ENCODE measurements at places on chromosomes 11 and 22.

GRCh38 chr11:64262271-64263002, 11.1 kb downstream of the PLCB3 start:
- no peak for DNase-seq

- DNase-seq: no peak
Measured at GRCh38 chr11:105181521-105181920, 42.0 kb upstream of the CARD18 start.

DNA sequence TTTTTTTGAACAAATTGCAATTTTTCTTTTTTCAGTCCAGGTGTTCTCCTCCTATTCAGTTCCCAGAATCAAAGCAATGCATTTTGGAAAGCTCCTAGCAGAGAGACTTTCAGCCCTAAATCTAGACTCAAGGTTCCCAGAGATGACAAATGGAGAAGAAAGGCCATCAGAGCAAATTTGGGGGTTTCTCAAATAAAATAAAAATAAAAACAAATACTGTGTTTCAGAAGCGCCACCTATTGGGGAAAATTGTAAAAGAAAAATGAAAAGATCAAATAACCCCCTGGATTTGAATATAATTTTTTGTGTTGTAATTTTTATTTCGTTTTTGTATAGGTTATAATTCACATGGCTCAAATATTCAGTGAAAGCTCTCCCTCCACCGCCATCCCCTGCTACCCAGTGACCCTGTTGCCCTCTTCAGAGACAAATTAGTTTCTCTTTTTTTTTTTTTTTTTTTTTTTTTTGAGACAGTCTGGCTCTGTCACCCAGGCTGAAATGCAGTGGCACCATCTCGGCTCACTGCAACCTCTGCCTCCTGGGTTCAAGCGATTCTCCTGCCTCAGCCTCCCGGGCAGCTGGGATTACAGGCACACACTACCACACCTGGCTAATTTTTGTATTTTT, 6.2 kb upstream of the UBE4A start:
- DNase-seq: no peak

GRCh38 chr11:96486890-96487611, 97.2 kb downstream of the JRKL start:
- no peak for DNase-seq

- no peak for DNase-seq
Measured at GRCh38 chr11:35346472-35347156, 72.7 kb downstream of the SLC1A2 start.

GRCh38 chr11:122663764-122664163, 8.2 kb downstream of the UBASH3B start:
- no peak for DNase-seq

- DNase-seq: no peak
Measured at GRCh38 chr22:31269892-31270579, 22.3 kb downstream of the PIK3IP1 start.

DNA sequence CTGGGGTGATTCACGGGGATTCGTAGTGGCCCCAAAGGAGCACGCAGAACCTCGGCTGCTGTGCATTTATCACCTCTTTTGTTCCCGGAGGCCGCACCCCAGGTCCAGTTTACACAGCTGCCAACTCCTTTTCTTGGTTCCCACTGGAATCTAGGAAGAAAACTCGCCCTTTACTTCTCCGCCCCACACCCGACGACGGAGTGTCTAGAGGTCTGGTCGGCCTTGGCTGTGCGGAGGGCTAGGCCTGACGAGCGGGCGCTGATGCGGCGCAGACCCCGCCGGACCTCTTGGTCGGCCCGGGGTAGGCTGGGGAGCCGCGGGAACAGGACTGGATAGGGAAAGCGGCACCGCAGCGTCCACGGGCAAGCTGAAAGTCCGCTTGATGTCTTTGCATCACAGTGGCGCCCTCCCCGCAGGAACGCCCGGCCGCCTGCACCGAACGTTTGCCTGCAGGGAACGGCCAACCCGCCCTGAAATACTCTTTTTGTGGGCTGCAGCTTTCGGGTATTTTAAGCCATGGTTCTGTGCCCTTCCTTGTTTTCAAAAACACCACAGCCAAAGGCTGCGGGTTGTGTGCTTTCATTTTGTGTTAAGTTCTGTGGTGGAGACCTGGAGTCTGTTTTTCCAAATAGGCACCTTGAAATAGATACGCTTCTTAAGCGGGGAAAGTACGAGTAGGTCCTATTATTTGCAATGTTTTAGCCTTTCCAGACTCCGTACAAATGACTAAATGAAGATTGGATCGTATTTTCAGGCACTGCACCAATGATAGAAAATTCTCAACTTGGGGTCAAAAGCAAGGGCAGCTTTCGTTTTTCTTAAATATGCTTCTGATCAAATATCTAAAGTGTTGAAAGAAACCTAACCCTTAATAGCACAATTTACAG, 829 bp upstream of the ZBED5 start:
- no peak for DNase-seq

GRCh38 chr11:76673176-76674142, 2.9 kb upstream of the LRRC32 start:
- DNase-seq: no peak

GRCh38 chr11:121485216-121485615, 32.4 kb upstream of the SORL1-AS1 start:
- no peak for DNase-seq

DNA sequence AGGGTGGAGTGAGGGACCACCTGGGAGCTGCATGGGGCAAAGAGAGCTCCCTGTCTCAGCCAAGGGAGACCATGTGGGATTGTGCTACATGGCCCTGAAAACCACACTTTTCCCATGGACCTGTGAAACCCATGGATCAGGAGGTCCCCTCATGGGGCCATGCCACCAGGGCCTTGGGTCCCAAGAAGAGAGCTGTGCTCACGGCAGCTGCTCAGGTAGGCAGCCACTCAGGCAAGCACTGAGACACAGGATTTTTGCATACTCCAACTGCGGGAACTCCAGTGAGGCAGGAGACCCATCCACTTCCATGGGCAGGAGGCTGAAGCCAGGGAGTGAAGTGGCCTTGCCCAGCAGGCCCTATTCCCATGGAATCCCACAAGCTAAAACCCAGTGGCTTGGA, 190.0 kb downstream of the KCNA4 start:
- no peak for DNase-seq

DNA sequence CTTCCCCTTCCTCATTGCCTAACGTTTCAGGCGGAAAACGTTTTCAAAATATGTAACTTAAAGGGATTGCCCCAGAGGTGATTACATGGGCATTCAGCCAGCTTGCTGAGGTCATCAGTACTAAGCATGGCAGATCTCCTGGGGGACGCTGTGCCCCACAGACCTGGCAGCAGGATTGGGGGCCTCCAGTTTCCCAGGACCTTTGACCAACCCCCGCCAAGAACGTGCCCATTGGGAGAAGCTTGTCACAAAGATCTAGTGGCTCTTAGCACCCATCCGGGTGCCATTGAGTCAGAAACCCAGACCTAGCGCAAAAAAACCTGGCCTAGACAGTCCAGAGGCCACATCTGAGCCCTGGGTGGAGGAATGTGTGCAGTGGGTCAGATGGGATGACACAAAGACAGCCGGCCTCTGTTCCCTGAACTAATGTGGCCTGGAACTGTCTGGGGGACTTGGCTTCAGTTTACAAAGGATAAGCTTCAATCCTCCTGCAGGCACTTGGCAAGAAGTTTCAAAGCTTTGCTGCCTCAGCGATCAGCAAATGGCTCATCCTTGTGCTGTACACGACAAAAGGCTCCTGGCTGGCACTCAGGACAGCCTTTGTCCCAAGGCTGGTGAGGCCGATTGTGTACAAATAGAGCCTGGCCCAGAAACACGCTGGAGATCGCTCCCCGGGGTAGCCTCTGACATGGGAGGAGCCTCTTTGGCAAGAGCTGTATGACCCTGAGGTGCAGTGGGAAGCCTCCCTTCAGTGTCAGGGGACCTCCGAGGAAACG, 9.5 kb downstream of the C1QTNF6 start:
- no peak for DNase-seq

GRCh38 chr11:94675813-94676212, 92.3 kb upstream of the AMOTL1 start:
- no peak for DNase-seq

- no peak for DNase-seq
Measured at GRCh38 chr11:106426696-106427095, 349.2 kb downstream of the AASDHPPT start.

GRCh38 chr11:119752345-119752871, 23.4 kb upstream of the NECTIN1 start:
- no peak for DNase-seq

DNA sequence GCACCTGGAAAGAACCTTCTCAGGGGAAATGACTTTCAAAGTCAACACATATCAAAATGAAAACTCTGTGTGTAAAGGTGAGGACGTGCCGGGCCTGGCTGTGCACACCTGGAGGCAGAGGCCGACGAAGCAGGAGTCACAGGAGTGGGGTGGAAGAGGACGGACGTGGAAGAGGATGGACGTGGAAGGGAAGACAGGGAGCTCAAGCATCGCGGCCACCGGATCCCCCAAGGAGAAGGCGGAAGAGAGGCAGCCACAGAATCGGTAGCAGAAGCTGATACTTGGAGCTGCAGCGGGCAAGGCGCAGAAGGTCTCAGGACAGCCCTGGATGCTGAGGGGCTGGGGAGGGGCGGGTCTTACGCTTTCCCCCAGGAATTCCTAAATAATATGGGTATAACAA, 519.8 kb downstream of the BRD1 start:
- DNase-seq: no peak

DNA sequence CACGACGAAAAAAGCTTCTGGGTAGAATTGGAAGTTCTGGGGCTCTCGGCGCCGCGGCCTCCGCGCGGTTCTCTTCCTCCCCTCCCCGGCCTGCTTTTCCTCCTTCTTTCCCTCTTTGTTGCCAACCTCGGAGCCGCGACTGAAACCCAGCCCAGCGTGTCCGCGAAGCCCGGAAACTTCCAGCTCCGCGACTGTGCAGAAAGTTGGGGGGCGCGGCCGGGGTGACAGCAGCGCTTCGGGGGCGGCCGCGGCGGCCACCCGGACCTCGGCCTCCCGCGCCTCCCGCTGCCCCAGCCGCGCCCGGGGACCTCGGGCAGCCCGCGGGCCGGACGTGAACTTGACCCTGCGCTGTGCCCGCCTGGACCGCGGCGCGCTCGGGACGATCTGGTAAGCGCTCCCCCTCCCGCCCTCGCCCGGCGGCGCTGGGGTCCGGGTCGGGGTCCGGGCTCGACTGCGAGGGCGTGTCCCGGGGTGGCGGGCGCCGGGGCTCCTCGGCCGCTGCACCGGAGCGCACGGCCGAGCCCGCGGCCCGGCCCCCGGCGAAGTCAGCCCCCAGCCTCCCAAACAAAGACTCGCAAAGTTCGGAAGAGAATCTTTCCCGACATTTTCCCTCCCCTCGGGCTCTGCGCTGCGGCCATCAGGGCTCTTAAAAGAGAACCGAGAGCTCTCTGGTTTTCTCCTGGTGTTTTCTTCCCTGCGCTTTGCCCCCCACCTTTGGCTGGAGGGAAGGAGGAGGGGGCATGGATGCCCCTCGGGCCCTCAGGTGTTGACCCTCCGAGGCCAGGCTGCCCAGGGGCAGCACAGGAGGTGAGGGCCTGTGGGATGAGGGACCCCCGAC, 67.9 kb upstream of the WNT7B start:
- DNase-seq: no peak

GRCh38 chr11:32267679-32268187, 167.6 kb downstream of the WT1 start:
- no peak for DNase-seq

DNA sequence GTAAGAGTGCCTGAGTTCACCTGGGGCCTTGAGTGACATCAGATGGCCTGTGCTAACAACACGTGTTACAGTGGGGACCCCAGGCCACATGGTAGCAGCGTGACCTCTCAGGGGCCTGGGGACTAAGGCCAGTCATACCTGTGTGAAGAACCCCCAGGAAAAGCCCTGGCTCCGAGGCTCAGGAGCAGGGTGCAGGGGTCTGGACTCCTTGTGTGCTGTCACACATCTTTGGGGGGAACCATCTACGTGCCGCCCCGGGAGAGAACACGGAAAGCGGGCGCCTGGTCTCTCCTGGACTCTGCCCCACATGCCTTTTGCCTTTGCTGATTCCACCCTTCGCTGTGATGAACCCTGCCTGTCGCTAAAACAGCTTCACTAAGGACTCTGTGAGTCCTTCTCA, 48.7 kb downstream of the SHANK2 start:
- no peak for DNase-seq

DNA sequence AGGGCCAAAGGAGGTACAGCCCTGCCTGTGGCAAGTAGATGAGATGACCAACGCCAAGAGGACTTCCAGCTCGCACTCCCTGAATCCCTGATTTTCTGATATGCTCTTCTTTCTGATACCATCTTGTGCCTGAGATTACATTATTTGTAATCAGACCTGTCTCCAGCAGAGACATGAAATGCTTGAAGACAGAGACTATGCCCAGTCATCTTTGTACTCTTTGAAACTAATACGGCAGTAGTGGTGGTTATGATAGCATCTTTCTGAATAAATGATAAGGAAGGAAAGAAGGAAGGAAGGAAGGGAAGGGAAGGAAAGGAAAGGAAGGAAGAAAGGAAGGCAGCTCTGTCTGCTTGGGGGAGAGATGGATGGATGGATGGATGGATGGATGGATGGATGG, 27.8 kb downstream of the IL10RA start:
- no peak for DNase-seq

DNA sequence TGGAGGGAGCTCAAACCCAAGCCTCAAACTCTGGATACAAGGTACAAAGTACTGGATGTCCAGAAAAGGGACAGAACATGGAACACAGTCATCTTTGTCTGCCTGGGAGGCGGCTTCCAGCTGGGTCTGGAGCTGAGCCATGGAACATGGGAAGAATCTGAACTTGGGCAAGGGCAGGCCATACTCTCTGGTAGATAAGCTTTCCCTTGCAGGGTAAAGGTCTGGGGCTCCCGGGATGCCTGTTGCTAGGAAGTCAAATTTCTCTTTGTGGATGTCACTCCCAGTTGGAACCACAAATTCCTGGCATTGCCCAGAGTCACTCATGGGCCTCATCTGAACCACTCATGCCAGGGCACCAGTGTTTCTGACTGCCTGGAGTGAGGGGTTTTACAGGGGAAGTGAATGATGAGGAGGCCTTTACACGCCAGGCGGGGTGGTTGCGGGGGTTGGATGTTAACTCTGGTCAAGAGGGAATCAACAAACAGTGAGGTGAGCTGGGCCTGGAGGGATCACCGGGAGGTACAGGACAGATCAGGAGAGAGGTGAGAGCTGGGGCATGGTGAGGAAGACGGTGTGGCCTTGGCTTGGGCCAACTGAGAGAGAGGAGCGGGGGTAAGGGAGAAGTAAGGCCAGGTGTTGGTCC, 5.7 kb downstream of the FTH1 start:
- no peak for DNase-seq
